ENCODE measurements at places on chromosomes 12 and 14.

DNA sequence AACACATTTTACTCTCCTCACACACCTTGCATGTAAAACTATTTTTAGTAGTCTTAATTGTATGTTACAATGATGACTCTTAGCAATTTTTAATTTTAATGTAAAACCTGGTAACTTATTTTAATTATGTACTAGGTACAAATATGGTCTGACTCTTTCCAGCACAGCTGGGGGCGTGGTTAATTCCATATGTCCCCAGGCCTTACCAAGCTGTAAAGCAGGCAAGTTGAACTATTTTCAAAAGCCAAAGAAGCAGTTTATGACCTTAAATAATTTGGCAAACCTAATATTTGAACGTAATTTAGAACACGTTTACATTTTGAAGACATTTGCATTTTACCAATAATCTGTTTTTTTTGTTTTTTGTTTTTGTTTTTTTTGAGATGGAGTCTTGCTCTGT lies 9.3 kb upstream of the ACOT6 start:
- no peak for DNase-seq

DNA sequence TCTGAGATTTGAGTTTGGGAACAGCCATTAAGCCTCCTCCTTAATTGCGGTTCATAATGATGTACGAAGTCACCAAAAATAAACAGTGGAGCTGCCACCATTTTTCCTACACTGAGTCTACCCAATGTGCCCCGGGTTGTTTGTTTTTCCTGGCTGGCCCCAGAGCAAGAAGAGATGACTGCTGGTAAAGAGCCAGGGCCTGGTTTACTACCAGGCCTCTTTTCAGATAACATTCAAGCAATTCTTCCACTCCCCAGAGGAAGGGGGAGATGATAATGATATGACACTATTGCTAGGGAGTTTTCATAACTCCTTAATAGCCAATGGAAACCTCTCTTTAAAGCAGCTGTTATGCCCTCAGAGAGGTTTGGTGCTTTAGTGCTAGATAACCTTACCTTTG lies 42.3 kb downstream of the BRAP start:
- no peak for DNase-seq

- DNase-seq: no peak
These were observed 86.9 kb downstream of the TPH2 start for GRCh38 chr12:72025524-72025923.

- DNase-seq: no peak
These were observed 43.5 kb downstream of the C14orf132 start for GRCh38 chr14:96082420-96083300.

DNA sequence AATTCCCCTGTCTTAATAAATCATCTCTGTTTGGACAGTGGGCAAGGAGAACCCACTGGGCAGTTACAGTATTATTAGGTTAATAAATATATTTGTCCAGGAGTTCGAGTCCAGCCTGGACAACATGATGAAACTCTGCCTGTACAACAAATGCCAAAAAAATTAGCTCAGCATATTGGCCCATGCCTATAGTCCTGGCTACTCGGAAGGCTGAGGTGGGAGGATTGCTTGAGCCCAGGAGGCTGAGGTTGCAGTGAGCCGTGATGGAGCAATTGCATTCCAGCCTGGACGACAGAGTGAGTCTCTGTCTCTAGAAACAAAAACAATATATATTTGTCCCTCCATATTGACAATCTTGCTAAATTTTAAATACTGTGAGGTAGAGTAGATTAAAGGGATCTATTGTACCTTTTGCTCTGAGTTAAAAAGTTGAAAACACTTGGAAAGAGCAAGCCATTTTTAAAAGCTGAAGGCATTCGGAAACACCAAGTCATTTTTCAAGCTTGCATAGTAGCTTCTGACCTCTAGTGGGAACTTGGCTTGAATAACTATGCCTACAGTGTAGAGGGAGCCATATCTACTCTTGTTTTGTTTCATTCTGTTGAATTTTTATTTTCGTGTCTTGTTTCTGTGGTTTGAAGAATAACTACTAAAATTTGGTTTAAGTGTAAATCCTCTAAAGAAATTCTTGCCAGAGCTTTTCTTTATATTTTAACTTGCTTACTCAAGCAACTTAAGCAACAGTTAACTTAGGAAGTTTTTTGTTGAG lies 14.6 kb upstream of the EEA1 start:
- no peak for DNase-seq

- DNase-seq: no peak
These were observed 40.1 kb downstream of the CCDC60 start for GRCh38 chr12:119374635-119375034.

DNA sequence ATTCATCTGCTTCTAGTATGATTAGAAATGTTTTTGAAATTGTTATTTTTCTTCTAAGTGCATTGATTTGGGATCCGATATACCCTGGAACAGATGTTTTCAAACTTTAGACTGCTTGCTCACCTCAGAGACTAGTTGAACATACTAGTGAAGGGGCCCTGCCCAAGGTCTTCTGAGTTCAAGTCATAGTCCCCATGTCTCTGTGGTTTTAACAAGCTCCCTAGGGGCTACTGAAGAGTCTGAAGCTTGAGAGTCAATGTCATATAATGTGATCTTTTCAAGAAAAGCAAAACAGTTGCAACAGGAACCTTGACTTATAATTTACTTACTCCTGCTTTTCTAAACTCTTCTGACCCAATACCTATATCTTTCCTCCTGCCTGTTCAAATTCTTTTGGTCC lies 7.5 kb upstream of the UBE2N start:
- DNase-seq: no peak

DNA sequence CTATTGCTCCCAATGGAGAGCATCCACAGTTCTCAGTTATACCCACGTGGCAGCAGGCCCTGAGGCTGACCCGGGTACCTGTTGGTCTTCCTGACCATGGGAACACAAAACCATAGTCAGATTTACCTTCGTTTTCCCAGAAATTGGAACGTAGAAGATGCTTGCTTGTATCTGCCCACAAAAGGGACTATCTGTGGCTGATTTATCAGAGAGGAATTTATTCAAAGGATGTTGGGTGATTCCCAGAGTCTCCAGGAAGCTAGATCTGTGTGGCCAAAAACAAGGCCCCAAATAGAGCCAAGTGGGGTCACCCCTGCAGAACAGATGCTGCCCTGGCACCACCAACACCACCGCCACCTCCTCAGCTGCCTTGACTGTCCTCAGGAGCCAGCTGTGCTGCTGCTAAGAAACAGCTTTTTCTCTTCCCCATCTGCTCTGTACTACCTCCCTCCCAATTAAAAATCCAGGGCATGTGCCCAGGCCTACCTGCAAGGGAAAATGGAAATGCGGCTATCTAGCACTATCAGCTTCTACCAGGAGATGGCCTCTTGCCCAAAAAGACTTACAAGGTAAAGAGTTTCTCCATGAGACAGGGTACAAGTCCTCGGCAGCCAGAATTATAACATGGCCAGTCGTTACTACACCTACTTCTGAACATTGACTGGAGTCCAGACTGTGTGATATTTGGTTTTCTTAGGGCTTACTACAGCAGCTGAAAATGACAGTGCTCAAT lies 128.6 kb upstream of the PLEKHG7 start:
- DNase-seq: no peak

DNA sequence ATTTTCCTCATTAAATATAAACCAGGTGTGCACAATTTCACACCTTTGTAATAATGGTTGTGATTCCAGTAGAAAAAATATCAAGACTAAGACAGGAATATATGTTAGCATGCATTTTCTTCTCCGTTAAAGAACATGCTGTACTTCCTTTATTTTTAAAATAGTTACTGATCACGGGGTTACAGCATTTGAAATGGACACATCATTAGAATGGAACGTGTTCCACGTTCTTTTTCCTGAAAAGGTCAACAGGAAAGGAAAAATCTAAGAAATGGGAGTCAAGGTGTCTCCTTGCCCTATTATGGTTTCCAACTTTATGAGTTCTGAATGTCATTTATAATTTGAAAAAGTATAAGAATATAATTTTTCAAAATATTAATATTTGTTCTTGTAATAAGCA lies 1325.7 kb downstream of the SLC16A7 start:
- no peak for DNase-seq

GRCh38 chr12:103336940-103337339 lies 158.8 kb downstream of the C12orf42 start:
- DNase-seq: no peak

DNA sequence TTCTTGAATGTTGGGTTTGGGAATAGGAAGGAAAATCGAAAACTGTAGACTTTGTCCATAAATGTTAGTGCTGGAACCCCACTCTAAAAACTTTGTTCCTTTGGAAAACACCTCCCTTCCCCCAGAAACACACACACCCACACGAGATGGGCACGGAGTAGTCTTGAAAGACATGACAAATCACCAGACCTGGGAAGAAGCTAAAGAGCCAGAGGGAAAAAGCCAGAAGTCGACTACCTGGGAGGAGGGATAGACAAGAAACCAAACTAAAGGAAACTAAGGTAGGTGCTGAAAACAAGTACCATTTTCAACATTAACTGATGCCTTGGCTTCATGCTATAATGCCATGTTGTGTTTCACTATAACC lies 925 bp upstream of the NANOG start:
- DNase-seq: no peak

DNA sequence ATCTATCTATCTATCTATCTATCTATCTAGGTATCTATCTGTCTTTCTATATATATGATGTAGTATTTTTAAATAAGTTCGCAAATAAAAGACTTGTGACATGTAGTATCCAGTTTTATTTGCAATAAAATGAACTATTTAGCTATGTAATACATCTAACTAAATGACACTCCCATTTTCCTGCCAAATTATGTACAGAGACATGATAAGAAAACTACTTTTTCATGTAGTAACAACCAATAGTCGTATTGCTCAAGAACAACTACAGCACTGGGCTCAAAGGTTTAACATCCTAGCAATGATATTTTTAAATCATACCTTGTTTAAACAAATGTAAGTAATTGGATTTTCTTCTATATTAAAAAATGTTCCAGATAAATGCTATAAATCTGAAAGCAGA lies 55.5 kb upstream of the FLRT2 start:
- no peak for DNase-seq

GRCh38 chr14:72254202-72254936 lies 322.1 kb downstream of the RGS6 start:
- DNase-seq: no peak

DNA sequence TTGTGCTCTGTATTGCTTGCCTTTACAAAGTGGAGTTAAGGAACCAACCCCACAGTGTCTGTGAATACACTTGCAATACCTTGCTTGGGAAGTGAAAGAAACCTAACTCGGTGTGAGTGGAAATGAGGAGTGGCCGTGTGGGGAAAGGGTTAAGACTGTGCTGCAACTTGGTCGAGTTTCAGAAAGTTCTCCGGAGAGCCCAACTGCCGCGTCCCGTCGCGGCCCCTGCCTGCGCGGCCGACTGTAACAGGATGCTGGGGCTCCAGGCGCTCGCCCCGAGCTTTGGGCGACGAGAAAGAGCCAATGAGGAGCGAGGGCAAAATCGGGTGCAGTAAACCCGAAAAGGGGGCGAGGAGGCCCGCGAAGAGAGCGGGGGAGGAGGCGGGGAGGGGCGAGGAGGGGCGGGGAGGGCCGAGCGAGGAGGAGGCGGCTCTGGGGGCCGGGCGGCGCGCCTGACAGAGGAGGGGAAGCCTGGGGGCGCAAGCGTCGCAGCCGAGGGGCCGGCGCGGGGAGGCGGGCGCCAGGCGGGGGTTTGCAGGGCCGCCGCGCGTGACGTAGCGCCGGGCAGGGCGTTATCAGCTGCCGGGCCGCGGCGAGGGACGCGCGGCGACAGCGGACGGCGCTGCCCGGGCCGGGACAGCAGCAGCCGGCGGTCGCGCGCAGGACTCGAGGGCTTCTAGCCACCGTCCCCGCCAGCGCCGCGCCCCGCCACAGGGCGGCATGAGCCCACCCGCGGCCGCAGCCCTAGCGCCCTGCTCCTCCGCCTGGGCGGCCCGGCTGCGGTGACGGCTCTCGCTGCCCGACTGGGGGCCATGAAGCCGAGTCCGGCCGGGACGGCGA lies at the start of gene DACT1:
DACT1 (plus strand) TSS at position 572 of the 840 bp plus-strand sequence; CDS start at position 813, 241 bp downstream.
- DNase-seq: peak; percentile 52

GRCh38 chr12:92378682-92379479 lies 233.2 kb upstream of the BTG1 start:
- DNase-seq: no peak

DNA sequence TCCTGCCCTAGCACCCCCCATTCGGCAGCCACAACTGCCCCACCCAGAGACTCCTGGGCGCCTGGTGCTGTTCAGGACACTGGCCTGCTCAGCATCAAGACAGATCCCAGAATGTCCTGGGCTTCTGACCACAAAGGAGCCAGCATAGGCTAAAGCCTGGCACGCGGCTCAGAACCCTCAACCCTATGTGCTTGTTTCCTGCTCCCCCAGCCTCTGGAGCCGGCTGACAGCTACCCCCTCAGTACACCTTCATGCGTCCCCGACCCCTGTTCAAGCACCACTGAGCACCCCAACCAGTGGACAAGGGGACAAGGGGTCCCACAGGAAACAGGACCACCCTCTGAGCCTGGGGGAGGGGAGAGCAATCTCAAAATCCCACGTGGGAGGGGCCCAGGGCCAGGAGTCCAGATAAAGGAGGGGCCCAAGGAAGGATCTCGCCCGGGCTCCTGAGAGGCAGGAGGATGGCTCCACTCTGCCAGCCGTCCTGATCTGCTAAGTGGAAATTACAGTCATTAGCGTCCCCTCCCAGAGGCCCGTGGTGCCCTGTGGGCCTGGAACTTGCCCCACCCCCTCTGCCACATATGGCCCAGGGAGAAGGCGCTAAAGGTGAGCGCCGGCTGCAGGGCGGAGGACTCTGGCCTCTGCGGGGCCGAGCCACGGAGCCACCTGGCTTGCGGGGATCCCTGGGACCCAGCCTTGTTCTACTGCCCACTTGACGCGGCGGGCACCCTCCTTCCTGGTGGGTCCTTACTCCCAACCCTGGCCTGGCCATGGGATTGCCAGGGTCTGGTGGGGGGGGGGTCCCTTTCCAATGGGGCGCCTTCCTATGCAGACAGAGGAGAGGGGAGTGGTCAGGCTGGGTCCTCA lies 27.2 kb upstream of the GPR132 start:
- no peak for DNase-seq

GRCh38 chr12:54383041-54383609 lies 1.4 kb downstream of the ZNF385A start:
- DNase-seq: peak; percentile 30

DNA sequence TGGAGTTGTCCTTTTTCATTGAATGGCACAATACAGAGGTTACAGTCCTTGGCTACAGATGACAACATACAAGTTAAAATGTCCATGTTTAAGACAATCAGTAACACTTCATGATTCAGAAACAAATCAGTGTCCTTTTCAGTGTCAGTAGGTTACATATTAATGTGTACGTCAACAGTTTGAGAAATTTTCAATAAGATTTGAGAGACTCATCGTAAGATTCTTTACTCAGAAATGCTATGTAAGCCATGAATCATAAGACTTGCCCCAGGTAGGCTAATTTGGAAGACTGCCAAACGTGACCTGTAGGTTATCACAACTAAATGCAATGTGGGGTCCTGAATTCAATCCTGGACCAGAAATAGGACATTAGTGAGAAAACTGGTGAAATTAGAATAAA lies 3.5 kb downstream of the RDH12 start:
- no peak for DNase-seq

GRCh38 chr14:53399057-53399456 lies 245.9 kb upstream of the DDHD1 start:
- DNase-seq: no peak
